HFFc6 (cell line): ENCODE measurements at places on chromosomes 3 and 15. TPM values are rescaled to one million over a fixed set of nuclear protein-coding genes. Genes with fewer than 3 reads are reported as not detected.

- H3K27me3 ChIP-seq = no peaks in the 10 kb centered on the region; the same call in 1 of the 2 replicates
- peak overlapping the region; percentile 25 for H3K27ac ChIP-seq
- peaks cover 74% of the 10 kb centered on the region for H3K4me1 ChIP-seq
- DNase-seq = no peak
- H3K36me3 ChIP-seq = peaks cover 30% of the 10 kb centered on the region
Observed at GRCh38 chr3:172107403-172107802, 68.0 kb downstream of the FNDC3B start.

DNA sequence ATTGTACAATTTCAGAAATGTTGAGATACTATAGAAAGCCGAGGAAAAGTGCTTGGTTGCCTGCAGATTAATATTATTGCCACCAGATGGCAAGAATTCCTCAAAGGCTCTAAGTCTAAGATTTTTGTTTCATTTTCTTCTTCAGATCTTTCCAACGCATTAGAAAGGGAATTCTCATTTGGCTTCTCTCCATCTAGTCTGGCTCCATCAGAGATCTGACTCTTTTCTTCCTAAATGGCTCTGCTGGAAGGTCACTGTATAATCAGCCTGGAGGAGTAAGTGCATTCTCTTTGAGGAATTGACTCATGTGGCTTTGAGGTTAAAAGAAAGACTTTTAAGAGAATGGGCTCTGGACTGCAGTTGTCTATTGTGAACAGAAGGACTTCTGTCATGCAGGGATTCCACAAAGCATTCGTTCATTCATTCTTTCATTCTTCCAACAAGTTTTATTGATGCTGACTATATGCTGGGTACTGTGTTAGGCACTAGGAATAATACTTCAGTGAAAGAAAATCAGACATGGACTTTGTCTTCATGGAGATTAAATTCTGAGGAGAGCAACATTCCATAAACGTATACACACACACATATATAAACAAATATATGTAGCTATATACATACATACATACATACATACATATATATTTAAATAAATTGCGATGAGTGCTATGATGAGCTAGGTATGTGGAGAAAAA is 55.3 kb downstream of the SLC28A2 start:
- peak overlapping the region; percentile 59 for H3K4me3 ChIP-seq
- H3K36me3 ChIP-seq = no peaks in the 10 kb centered on the region
- DNase-seq = peak; percentile 82
- H3K27ac ChIP-seq = no peak overlapping the region
- H3K4me1 ChIP-seq = peaks cover 10% of the 10 kb centered on the region

DNA sequence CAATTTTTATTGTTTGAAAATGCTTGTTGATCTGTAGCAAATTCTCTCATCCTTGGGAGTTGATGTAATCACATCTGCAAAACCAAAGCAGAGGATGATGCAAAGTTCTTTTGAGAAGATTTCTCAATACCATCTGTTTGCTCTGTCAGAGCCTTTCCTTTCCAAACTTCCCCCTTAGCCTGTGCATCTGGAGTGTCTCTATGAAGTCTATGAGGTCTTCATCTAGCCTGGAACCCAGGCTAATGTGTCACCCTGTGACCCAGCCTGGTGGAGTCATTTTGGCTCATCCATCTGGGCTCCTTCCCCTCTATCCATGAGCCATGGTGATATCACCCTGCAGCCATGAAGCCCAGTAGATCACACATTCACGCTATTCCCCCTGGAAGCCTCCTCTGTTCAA is 123.2 kb upstream of the SLC7A14 start:
- H3K36me3 ChIP-seq = peaks cover 26% of the 10 kb centered on the region
- no peaks in the 10 kb centered on the region; the same call in 1 of the 2 replicates for H3K27me3 ChIP-seq
- H3K4me3 ChIP-seq = no peak overlapping the region
- peak; percentile 67 for DNase-seq
- peak overlapping the region; percentile 71 for H3K27ac ChIP-seq

DNA sequence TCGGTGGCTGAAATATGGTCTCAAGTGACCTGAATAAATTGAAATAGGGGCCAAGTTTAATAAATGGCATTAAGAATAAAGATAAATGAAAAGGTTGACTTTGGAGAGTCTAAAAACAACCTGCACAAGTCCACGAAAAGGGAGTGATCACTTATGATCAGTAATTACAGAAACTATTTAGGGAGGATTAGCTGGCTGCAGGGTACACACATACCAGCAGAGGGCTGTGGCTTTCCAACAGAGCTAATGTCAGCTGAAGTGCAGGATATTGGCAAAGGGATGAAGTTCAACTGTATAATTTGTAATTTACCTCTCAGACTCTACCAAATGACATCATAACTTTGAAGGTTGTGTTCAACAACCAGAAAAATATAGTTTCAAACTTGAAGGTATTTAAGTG is 86.8 kb downstream of the SYNPR start:
- no peak overlapping the region for H3K27ac ChIP-seq
- DNase-seq = no peak
- H3K4me1 ChIP-seq = peaks cover 6% of the 10 kb centered on the region
- H3K27me3 ChIP-seq = no peaks in the 10 kb centered on the region

DNA sequence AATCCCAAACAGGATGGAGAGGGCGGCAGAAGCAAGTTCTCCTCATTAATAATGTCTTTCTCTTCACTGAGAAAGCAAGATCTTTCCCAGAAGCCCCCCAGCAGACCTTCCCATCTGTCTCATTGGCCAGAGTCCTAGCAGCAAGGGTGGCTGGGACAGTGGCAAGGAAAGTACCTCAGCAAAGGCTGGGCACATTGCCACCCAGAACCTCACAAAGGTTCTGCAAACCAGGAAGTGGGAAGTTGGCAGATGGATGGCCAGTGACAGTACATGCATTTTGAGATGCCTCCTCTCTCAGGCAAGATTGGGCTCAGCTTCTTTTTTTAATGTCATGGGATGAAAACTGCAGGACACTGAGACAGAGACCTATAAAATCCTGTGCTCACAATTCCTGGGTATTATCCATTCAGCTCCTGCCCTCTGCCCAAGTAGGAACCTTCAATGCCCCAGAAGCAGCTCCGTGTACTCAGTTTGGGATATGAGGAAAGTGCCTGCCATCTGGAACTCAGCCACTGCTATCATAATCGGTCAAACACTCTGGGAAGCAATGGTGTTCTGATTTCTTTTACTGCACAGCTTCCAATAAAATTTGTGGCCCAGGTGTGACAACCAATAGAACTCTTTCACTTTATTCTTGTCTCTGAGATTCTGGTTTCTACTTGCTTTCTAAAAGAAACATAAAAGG is 25.5 kb downstream of the DPH3 start:
- H3K4me3 ChIP-seq = no peak overlapping the region
- H3K4me1 ChIP-seq = peaks cover 35% of the 10 kb centered on the region
- no peaks in the 10 kb centered on the region for H3K27me3 ChIP-seq
- H3K36me3 ChIP-seq = no peaks in the 10 kb centered on the region
- DNase-seq = no peak
- no peak overlapping the region for H3K27ac ChIP-seq

DNA sequence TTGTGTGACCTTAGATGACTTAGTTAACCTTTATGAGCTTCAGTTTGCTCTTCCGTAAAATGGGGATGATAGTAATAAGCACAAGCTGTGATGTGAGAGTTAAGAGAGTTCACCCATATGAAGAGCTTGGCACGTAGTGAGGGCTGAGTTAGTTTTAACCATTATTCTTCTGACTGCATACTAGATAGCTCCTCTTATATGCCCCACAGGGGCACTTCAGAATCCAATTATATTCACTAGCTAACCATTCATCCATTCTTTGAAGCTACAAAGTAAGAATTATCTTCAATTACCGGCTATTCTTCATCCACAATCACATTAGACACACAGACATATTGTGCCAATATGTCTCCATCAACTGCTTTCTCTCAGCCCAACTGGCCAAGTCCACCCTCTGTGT is 159.0 kb upstream of the STT3B start:
- H3K4me1 ChIP-seq = peaks cover 33% of the 10 kb centered on the region
- H3K4me3 ChIP-seq = no peak overlapping the region
- DNase-seq = no peak
- H3K36me3 ChIP-seq = no peaks in the 10 kb centered on the region
- no peak overlapping the region for H3K27ac ChIP-seq
- peaks cover 1% of the 10 kb centered on the region; the same call in 1 of the 2 replicates for H3K27me3 ChIP-seq

DNA sequence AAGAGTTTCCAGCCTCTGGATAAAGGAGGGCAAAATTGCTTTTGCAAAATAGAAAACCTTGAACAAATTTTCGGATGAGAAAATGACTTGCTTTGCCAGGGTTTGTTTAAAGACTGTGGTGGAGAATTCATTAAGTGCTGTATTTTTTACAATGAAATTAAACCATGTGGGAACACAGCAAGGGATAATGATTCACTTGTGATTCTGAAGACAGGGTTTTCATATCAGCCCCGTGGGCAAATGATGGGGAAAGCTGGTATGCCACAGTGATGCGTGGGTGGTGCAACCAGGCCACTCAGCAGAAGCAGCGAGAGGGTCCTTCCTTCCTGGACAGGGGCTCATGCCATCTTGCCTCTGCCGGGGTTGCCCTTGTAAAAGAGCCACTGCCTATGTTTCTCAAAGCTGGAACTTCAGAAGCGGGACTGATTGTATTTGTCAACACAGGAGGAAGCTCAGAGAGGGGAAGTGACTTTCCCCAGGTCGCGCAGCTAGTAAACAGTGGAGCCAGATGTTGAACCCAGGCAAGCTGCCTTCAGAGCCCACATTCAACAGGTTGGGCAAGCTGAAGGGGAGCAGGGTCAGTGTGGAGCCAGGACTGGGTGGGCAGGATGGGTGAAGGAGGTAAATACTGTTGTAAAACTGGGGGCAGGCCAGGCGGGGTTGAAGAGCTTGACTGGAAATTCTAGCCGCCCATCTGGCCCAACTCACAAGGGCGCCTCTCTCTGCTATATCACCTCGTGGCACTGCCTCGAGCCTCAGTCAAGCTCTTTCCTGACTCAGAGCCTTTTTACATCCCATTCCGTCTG is 79.1 kb downstream of the TOP2B start:
- no peak overlapping the region for H3K27ac ChIP-seq
- H3K4me1 ChIP-seq = peaks cover 80% of the 10 kb centered on the region
- H3K4me3 ChIP-seq = no peak overlapping the region
- H3K27me3 ChIP-seq = peaks cover 3% of the 10 kb centered on the region; the same call in 1 of the 2 replicates

DNA sequence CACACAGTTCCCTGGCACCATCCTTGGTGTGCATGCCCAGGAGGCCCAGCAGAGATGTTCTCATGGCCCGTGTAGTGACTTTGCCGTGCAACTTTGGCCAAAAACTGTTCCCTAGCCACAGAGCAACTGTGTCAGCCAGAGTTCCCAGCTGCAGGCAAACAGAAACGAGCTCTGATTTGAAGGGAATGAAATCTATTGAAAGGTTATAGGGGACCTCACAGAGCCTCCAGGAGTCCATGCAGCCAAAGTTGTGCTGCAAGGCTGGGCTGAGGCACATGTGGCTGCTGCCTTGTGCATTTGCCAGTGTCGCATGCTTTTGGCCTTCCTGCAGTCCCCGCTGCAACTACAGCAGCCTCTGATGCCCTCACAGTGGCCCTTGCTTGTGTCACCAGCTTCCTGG is 70.5 kb downstream of the PLXNA1 start:
- no peak for DNase-seq
- no peak overlapping the region for H3K4me3 ChIP-seq
- H3K27ac ChIP-seq = no peak overlapping the region
- peaks cover 13% of the 10 kb centered on the region for H3K36me3 ChIP-seq

DNA sequence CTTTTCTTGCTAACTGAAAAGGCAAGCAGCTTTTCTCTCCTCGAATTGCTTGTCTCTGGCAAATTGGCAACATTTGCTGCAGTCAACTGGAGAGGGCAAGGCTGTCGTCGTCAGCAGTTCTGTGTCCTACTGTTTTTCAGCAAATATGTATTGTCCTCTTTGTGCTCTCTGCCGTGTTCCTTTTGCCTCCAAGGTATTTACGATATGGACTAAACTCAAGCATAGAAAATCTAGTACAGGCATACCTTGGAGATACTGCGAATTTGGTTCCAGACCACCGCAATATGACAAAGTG is 558 bp upstream of the SLC30A4 start:
- DNase-seq = peak; percentile 9
- peak overlapping the region; percentile 91 for H3K4me3 ChIP-seq
- peaks cover 33% of the 10 kb centered on the region for H3K4me1 ChIP-seq

DNA sequence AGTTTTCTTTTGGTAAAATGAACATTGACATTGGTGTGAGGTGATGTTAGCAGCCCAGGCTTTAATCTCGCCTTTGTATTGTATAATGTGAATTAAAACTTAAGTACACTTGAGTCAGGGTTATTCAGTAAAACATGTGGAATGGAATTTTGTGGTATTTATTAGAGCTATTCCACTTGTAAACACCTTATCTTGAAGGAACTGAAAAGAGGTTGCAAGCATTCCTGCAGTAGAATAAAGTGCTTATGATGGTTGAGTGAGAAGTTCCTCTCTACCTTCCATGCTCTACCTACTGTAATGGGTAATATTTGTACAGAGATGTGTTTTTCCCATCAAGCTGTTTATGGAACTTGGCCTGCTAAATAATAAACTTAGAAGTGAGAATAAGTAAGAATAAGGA is 36.1 kb downstream of the HMG20A start:
- H3K27ac ChIP-seq = peak overlapping the region; percentile 93
- H3K27me3 ChIP-seq = peaks cover 2% of the 10 kb centered on the region; the same call in 1 of the 2 replicates
- DNase-seq = no peak
- peak overlapping the region; percentile 68 for H3K4me3 ChIP-seq

- peak overlapping the region; percentile 44 for H3K4me3 ChIP-seq
- H3K4me1 ChIP-seq = peaks cover 66% of the 10 kb centered on the region
- H3K27me3 ChIP-seq = no peaks in the 10 kb centered on the region
- peak overlapping the region; percentile 76 for H3K27ac ChIP-seq
- peak; percentile 68 for DNase-seq
Observed at GRCh38 chr3:187567661-187568121, 102.5 kb downstream of the SST start.

- H3K4me1 ChIP-seq = peaks cover 61% of the 10 kb centered on the region
- H3K4me3 ChIP-seq = no peak overlapping the region
- H3K27me3 ChIP-seq = peaks cover 2% of the 10 kb centered on the region
- no peak overlapping the region for H3K27ac ChIP-seq
- no peaks in the 10 kb centered on the region for H3K36me3 ChIP-seq
Observed at GRCh38 chr3:150069633-150070032, 98.9 kb upstream of the PFN2 start.

GRCh38 chr15:77352887-77353286 is 67.0 kb downstream of the PEAK1 start:
- H3K27ac ChIP-seq = no peak overlapping the region
- H3K27me3 ChIP-seq = peaks cover 1% of the 10 kb centered on the region; the same call in 1 of the 2 replicates
- peaks cover 24% of the 10 kb centered on the region for H3K4me1 ChIP-seq
- H3K4me3 ChIP-seq = no peak overlapping the region; the same call in 1 of the 2 replicates
- peaks cover 3% of the 10 kb centered on the region; the same call in 1 of the 2 replicates for H3K36me3 ChIP-seq

GRCh38 chr3:147411238-147411814 is 2.2 kb downstream of the ZIC1 start:
- H3K4me1 ChIP-seq = peaks cover 53% of the 10 kb centered on the region
- H3K36me3 ChIP-seq = peaks cover 21% of the 10 kb centered on the region
- H3K27me3 ChIP-seq = peaks cover 55% of the 10 kb centered on the region

Gene KBTBD13
- total RNA-seq = not detected in 3 replicates

Gene ISL2
- total RNA-seq = 4.8 to 6.1 TPM (median 5.2 TPM) in 3 replicates

Gene ETV5
- total RNA-seq = 47.4 to 66.3 TPM (median 53.1 TPM) in 3 replicates

Gene COL8A1
- total RNA-seq = 26.7 to 85.7 TPM (median 53.6 TPM) in 3 replicates

Gene RBP2
- not detected in 3 replicates for total RNA-seq

Gene TMEM108
- not detected in 3 replicates for total RNA-seq

Gene ZNF80
- total RNA-seq = not detected in 3 replicates

Gene ITIH1
- total RNA-seq = not detected in 3 replicates
